ENCODE measurements at places on chromosomes 7 and 10.

GRCh38 chr10:6046773-6047611 is 15.2 kb downstream of the IL2RA start:
- DNase-seq, result no peak

DNA sequence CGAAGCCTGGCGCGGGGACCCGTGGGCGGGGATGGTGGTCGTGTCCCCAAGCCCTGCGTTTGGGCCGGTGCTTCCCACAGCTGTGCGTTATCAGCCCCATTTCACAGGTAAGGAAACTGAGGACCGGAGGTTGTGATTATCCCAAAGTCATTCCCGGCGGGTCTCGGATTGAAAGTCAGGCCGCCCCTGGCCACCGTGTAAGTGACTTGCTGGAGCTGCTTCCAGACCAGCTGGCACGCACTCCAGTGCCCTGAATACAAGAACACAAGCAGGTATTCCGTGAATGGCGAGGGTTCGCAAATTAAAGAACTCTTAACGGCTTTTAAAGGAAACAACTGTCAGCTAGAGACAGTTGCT is 675 bp upstream of the ATE1 start:
- no peak for DNase-seq

DNA sequence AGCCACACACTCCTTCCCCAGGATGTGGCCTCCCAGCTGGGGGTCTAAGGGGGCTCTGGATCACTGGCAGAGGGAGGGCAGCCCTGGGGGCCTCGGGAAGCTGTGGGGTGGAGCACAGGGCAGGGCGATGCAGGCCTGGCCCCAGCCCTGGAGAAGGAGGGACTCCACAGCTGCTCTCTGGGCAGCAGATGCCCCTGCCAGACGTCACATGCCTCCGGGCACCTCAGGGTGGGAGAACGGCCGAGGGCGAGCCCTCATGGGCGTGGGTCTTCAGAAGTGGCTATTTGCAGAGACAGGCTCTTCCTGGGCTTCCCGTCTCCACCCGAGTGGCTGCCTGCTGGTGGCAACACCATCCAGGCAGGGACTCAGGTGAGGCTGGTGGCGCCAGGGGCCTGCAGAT is 16.0 kb upstream of the ADGRA1 start:
- DNase-seq, result no peak

GRCh38 chr10:7541137-7542087 is 125.4 kb downstream of the ITIH5 start:
- DNase-seq, result peak; percentile 80

- DNase-seq, result no peak
These were observed 498.1 kb downstream of the KCNMA1 start for GRCh38 chr10:77139252-77140160.

GRCh38 chr10:8721650-8722049 is 667.2 kb downstream of the GATA3 start:
- DNase-seq, result no peak

DNA sequence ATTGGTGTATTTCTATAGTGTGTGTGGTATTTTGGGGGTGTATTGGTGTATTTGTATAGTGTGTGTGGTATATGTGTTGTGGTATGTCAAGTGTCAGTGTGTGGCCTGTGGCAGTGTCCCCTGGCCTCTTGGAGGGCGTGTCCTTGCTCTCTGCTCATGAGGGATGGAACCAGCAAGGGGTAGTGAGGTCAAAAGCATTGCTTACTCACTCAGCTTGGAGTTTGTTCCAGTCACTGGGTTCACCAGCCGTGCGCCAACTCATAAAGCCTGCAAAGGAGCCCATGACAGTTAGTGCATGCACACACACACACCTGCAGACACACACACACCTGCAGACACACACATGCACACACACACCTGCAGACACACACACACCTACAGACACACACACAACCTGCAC is 4.3 kb upstream of the TRPV6 start:
- peak; percentile 48 for DNase-seq

All from hepatocyte (in vitro differentiated cells).